ENCODE measurements at places on chromosomes 1 and 21.

DNA sequence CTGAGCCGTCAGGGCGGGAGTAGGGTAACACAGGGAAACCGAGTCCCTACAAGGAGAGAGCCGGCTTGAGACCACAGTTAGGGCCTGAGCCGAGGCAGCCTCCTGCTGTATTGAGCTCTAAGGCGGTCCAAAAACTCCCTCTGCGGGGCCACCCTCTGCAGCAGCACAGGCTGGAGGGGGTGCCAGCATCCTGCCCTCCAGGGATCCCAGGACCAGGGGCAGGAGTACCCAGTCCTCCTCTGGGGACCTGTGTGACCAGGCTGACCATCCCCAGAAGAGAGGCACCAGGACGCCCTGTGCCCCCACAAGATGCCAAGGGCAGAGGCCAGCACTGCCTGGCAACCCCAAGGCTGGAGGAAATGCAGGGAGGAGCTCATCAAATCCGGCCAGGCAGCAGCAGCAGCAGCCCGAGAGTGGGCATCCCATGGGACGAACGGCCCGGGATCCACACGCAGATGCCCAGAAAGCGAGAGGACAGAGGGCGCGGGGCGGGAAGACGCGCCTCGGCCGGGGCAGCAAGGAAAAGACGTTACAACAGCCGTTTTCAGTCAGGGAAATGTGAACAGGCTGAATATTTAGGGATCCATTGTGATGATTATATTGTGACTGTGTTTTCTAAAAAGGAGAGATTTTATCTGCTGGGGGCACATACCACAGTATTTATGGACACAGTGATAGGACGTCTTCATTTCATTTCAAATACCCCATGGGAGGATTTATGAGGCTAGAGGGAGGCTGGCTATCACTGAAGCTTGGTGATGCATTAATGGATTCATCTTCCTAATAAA lies 57.1 kb upstream of the COL18A1 start:
- DNase-seq, result no peak

DNA sequence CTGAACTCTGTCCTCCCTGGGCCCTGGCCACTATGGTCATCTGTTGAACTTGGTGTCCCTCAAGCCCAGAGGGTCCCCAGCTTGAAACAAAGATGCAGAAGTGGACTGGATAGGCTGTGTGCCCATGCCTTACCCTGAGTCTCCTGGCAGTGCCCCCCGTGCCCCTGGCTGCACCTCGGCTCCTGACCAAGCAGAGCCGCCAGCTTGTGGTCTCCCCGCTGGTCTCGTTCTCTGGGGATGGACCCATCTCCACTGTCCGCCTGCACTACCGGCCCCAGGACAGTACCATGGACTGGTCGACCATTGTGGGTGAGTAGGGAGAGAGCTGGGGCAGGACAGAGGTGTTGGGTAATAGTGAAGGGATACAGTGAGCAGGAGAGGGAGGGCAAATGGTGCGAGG lies 10.7 kb downstream of the TIE1 start:
- no peak for DNase-seq

DNA sequence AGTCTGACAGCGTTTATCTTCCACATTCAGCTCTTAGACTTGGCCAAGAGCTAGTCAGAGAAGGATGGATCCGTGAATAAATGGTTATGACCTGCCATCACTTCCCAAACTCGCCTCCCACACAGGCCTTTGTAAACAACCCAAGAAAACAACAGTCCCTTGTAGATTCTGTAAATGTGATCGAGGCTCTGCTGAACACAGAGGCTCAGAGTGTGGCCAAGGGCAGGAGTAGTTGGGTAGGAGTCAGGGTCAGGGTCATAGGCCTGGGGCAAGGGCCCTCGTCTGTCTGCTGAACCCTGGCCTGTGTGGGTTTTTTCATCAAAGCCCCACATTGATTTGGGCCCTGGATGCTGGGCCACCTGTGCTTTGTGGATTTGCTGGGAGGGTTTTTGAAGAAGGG lies 32.7 kb downstream of the NCMAP start:
- DNase-seq, result no peak

DNA sequence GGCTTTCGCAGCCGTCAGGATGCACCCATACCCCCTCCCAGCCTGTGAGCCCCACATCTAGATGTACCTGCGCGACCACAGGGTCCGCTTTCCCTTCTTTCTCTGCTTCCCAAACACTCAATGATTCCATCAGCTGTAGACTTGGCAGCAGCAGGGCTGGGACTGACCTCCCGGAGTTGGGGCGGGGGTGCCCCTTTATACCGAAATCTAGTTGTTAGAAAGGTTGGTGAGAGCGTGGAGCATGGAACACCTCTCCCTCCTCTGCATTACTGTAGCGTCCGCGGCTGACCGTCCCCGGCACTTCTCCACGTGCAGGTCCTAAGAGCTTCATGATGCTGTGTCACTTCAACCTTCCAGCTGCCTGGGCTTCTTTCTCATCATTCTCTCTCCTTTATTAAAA lies 21.1 kb upstream of the ACTRT2 start:
- DNase-seq, result no peak

- DNase-seq, result no peak
Measured at GRCh38 chr1:185397183-185397582, 80.1 kb upstream of the IVNS1ABP start.

Data from astrocyte of the hippocampus (primary cell).